Epithelial cell of umbilical artery (primary cell): ENCODE measurements at places on chromosomes 7 and 10. TPM values are rescaled to one million over a fixed set of nuclear protein-coding genes. Genes with fewer than 3 reads are reported as not detected.

The COL17A1 gene
- total RNA-seq: 0.65 and 1.4 TPM in 2 replicates

The WASHC2C gene
- 24.8 and 27.0 TPM in 2 replicates for total RNA-seq

The TMEM213 gene
- not detected in 2 replicates for total RNA-seq

The ELAPOR2 gene
- 18.2 and 32.4 TPM in 2 replicates for total RNA-seq

The FZD8 gene
- 17.5 and 30.2 TPM in 2 replicates for total RNA-seq

The SPDYE16 gene
- not detected in 2 replicates for total RNA-seq

The SAP25 gene
- total RNA-seq: not detected in 2 replicates

The FXYD4 gene
- total RNA-seq: not detected in 2 replicates

The GBX1 gene
- not detected in 2 replicates for total RNA-seq

The NKX6-2 gene
- total RNA-seq: not detected in 2 replicates

The TMEM184A gene
- 0.65 TPM in 1 of 2 replicates, not detected in the other for total RNA-seq

The CFAP58 gene
- 0.15 and 0.65 TPM in 2 replicates for total RNA-seq

The LLCFC1 gene
- total RNA-seq: not detected in 2 replicates

The MAGI2 gene
- 0.97 and 2.1 TPM in 2 replicates for total RNA-seq

The FRMPD2 gene
- total RNA-seq: not detected in 2 replicates

The TYW1B gene
- 2.1 and 4.2 TPM in 2 replicates for total RNA-seq

The FGFR2 gene
- 0.30 and 0.32 TPM in 2 replicates for total RNA-seq

The STK31 gene
- under 0.01 TPM in 1 of 2 replicates, not detected in the other for total RNA-seq

The CDHR1 gene
- total RNA-seq: under 0.01 TPM in 2 replicates

The ATP6V0E2 gene
- total RNA-seq: 21.1 and 24.4 TPM in 2 replicates

The ZMIZ2 gene
- 7.8 and 8.8 TPM in 2 replicates for total RNA-seq

The THNSL1 gene
- 2.3 and 3.3 TPM in 2 replicates for total RNA-seq

The MSMB gene
- total RNA-seq: not detected in 2 replicates

The INA gene
- total RNA-seq: under 0.01 and 0.15 TPM in 2 replicates

The GCK gene
- total RNA-seq: 0.15 and 1.3 TPM in 2 replicates

The PALD1 gene
- 5.2 and 8.1 TPM in 2 replicates for total RNA-seq

The HTR5A gene
- not detected in 2 replicates for total RNA-seq

The UBE2D4 gene
- total RNA-seq: 6.8 and 7.4 TPM in 2 replicates

The DNAJC2 gene
- total RNA-seq: 26.1 and 31.5 TPM in 2 replicates

The UCN3 gene
- not detected in 2 replicates for total RNA-seq

The NAT16 gene
- not detected in 2 replicates for total RNA-seq

The ZNF248 gene
- total RNA-seq: 4.5 and 6.8 TPM in 2 replicates

The IFIT1B gene
- total RNA-seq: not detected in 2 replicates

The APBB1IP gene
- not detected in 2 replicates for total RNA-seq

The MALRD1 gene
- under 0.01 TPM in 1 of 2 replicates, not detected in the other for total RNA-seq

The SEC31B gene
- 0.97 and 2.0 TPM in 2 replicates for total RNA-seq

The ZCCHC24 gene
- total RNA-seq: 1.9 and 2.7 TPM in 2 replicates

The TEX47 gene
- total RNA-seq: not detected in 2 replicates

The CLRN3 gene
- total RNA-seq: not detected in 2 replicates

The DTX2 gene
- 4.2 and 5.3 TPM in 2 replicates for total RNA-seq

The PVRIG gene
- total RNA-seq: not detected in 2 replicates

The DRGX gene
- total RNA-seq: not detected in 2 replicates

The POLR1F gene
- total RNA-seq: 28.6 and 36.9 TPM in 2 replicates

The HOXA13 gene
- 0.65 and 2.1 TPM in 2 replicates for total RNA-seq

The SPDYE1 gene
- not detected in 2 replicates for total RNA-seq

The ADCK2 gene
- 22.8 and 27.0 TPM in 2 replicates for total RNA-seq

The CCDC172 gene
- total RNA-seq: not detected in 2 replicates

The PDZD7 gene
- total RNA-seq: 0.65 and 1.1 TPM in 2 replicates

The KAT6B gene
- total RNA-seq: 5.2 and 11.7 TPM in 2 replicates

The EGR2 gene
- 0.32 TPM in 1 of 2 replicates, not detected in the other for total RNA-seq

The NYAP1 gene
- total RNA-seq: 0.65 and 2.6 TPM in 2 replicates

The MRLN gene
- total RNA-seq: not detected in 2 replicates

The GRID2IP gene
- not detected in 2 replicates for total RNA-seq

The ELN gene
- 0.30 TPM in 1 of 2 replicates, not detected in the other for total RNA-seq

The UPK3B gene
- not detected in 2 replicates for total RNA-seq
